ENCODE measurements at places on chromosomes 2 and 18.

GRCh38 chr2:236367506-236368289 is 103.5 kb upstream of the ASB18 start:
- DNase-seq: no peak

DNA sequence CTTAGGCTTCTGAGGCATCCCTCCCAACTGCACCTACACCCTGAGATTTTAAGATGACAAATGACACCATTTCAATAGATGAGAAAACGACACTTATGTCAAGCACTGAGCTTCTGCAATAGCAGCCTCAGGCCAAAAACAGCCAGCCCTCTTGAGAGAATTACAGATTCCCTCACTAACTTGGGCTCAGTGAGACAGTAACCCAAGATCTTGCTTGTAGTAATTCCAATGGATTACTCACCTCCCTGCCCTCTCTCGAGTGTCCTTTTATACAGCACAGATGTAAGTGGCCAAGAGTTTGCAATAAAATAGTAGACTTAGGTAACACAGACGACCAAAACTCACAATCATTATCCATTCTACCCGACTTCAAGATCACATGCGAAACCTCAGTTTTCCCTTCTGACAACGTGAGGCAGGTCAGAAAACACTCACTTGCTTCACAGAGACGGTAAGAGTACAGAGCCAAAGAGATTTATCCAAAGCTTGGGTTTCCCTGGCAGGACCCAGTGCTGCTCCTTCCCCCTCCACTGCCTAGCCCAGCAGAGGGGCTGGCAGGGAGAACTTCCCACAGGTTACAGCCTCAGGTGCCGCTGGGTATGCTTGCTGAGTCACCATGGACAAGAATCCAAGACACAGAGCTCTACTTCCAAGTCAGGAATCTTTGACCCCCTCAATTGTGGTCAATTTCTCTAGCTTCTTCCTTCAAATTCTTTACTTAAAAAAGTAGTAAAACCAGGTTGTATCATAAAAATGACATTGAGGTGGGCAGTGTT is 181.4 kb downstream of the MYO5B start:
- DNase-seq: no peak

GRCh38 chr18:24369426-24369825 is 28.2 kb downstream of the OSBPL1A start:
- no peak for DNase-seq

DNA sequence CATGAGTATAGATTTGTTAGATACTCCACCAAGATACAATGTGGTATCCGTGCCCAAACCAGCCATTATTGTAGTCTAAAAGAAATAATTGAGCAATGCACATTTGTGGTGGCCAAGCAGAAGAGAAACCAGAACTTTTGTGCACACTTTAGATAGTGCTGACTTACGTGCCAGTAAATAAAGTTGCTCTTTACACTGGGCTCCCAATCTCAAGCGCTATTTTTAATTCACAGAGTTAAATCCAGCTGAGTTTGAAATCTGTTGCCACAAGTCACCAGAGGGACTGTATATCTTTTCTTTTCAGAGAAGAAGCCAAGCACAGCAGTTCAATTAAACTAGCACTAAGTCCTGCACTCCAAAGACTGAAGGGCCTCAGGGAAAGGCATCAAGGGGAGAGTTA is 680.4 kb downstream of the TDRD15 start:
- DNase-seq: no peak

DNA sequence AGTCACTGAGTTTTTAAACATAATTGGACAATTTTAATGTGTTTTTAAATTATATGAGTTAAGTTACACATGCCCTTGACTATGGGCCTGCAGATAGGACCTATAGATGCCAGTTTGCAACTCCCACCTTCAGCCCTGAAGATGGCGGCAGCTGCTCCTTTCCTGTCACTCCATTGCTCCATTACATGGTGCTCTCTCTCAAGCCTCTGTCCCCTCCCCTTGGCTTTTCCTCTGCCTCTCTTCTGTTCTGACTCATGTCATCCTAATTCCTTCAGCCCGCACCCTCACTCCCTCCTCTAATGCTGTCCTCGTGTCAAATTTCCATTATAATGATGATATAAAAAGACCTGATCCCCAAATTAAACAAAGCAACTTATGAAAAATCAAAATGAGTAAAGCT is 133.7 kb upstream of the HNRNPA3 start:
- DNase-seq: no peak

DNA sequence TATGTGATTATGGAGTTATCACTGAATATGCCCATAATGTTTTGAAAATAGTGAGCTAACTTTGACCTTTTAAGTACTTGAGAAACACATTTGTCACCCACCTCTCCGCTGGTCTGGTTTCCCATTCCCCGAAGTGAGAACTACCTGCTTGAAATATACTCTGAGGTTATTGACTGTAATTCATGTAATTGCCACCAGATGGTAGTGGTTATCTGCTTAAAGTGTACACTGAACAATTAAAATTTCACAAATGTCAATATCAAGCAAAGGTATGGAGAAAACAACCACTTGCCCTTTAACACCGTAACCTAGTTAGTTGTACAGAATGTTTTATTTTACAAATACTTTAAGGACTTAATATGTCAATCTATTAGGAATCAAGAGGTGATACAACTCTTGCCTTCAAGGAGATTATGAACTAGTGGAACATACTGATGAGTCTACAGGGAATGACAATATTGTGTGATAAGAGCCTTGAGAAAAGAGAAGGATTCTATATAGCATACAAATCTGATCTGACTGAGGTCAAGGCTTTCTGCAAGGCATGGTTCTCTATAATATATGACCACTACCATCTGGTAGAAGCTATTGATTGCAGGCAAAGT is 316.8 kb upstream of the KCNH7 start:
- DNase-seq: no peak

GRCh38 chr2:200107514-200108217 is 152.3 kb downstream of the MAIP1 start:
- no peak for DNase-seq
